Right cardiac atrium (tissue), 5 donors: ENCODE measurements at places on chromosomes 3 and 15. TPM values are rescaled to one million over a fixed set of nuclear protein-coding genes. Genes with fewer than 3 reads are reported as not detected.

DNA sequence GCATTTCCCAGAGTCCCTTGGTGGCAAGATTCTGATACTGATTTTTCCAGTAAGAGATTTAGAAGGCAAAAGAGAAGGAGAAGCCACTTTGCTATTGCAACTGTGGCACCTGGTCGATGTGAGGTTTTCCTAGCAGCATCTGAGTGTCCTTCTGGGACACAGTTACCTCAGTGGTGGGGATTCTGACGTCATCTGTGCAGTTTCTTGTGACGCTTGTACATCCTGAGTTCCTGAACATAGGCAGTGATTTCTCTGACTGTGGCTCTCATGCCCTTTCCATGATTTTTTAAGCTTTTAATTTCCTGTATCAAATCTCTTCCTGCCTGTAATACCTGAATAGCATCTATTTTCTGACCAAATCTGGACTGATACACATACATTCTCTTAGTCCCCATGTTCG, 8.9 kb downstream of the USP13 start:
- no peak for DNase-seq

- no peak for DNase-seq
Measured at GRCh38 chr3:193190146-193190786, 50.8 kb upstream of the PLAAT1 start.

DNA sequence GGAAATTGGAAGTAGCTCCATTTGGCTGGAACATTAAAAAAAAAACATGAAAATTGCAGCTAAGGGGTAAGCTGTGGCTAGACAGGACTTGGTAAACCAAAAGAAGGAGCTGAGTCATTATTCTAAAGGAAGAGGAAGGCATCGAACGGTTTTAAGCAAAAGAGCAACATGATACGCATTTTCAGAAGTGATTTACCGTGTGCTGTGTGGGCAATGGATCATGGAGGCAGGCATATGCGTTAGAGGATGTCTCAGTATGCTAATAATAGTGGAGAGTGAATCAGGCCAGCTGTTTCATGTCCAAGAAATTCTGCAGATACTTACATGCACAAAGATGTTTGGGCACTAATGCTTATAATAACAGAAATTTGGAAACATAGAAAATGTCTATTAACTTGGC, 409.1 kb upstream of the ATP11B start:
- no peak for DNase-seq

- no peak for DNase-seq
Measured at GRCh38 chr15:22942877-22943276, 37.3 kb downstream of the CYFIP1 start.

GRCh38 chr3:72698154-72698917, 149.9 kb downstream of the SHQ1 start:
- no peak for DNase-seq

- no peak for DNase-seq
Measured at GRCh38 chr3:98764472-98764884, 1.3 kb downstream of the ST3GAL6 start.

- DNase-seq = no peak
Measured at GRCh38 chr3:126547721-126548120, 11.0 kb downstream of the C3orf22 start.

- DNase-seq = no peak
Measured at GRCh38 chr3:184228376-184229137, 828 bp upstream of the VWA5B2 start.

GRCh38 chr3:167830007-167830406, 94.5 kb downstream of the SERPINI1 start:
- no peak for DNase-seq

- no peak for DNase-seq
Measured at GRCh38 chr3:148847351-148847750, 17.7 kb upstream of the CPA3 start.

- peak; percentile 82 for DNase-seq
Measured at GRCh38 chr3:46868287-46868686, 5.0 kb upstream of the MYL3 start.

The KBTBD13 gene
- total RNA-seq = 3.2 TPM

The CHST2 gene
- total RNA-seq = 2.7 TPM

The NUDT16 gene
- total RNA-seq = 22.5 TPM

The C2CD4A gene
- total RNA-seq = not detected

The PGBD4 gene
- 2.2 TPM for total RNA-seq

The DPPA2 gene
- total RNA-seq = not detected

The GOLGA8S gene
- total RNA-seq = 0.71 TPM

The GOLGA6L7 gene
- total RNA-seq = not detected

The CLDN16 gene
- total RNA-seq = not detected

The RSRC1 gene
- total RNA-seq = 31.0 TPM

The ADAMTS17 gene
- 2.6 TPM for total RNA-seq
